ENCODE measurements at places on chromosomes 13 and 19. TPM values are rescaled to one million over a fixed set of nuclear protein-coding genes. Genes with fewer than 3 reads are reported as not detected.

The FOSB gene
- total RNA-seq: 2,209 TPM

The SSC5D gene
- total RNA-seq: 0.47 TPM

The HOMER3 gene
- 4.7 TPM for total RNA-seq

- DNase-seq: no peak
Observed at GRCh38 chr19:42540071-42540553, 11.8 kb upstream of the CEACAM1 start.

- no peak for DNase-seq
Observed at GRCh38 chr19:17112700-17113099, 37.1 kb downstream of the MYO9B start.

GRCh38 chr13:95564733-95565291 lies 12.3 kb downstream of the CLDN10 start:
- no peak for DNase-seq

DNA sequence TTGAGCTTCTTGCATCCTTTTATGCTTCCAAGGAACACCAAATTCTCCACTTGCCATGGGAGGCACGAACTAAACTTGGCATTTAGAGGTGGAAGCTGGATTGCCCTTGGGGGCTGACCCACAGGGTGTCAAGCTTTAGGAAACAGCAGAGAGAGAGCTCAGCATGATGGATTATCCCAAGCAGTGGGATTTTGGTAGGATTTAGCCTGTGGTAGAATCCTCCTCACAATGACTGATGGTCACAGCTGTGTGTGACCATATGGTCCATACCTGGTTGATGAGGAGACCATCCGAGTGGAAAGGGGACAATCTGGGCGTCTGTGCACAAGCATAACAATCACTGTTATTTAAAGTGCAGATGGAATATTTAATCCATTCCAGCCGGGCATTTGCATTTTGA lies 40.1 kb upstream of the PSG9 start:
- DNase-seq: no peak

DNA sequence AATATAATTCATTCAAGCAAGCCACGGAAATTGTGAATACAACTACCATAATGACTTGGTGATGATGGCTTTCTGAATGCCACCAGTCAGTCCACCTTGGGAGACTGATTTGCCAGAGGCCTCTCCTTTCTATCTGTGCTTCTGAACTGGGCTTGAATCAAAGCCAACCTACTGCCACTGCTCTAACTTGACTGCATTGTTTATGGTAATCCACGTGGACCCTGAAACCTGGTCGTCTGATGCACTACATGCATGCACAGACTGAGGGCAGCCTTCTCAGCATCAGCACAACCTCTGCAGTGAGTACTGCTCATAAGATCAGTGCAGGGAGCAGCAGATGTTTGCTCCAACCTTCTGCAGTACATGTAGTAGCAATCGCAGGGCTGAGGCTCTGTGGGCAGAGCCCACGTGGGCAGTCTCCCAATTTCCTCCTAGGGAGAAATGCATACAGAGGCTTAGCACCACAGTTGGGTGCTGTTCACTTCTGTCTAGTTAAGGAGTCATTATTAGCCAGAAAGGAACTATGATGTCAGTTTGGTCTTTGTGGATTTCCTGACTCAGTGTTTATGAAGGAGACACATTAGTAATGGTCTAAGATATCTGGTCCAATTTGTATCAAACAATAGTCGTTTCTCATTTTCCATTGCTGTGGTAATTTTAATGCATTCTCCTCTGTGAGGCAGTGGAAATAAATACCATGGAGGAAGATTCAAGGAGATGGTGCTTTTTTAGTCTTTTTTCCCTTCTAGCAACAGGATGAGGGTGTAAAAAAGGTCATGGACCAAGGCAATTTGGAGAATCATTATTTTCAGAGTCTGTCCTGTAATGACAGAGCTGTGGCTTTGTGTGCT lies 82.5 kb downstream of the AKAP11 start:
- no peak for DNase-seq

GRCh38 chr13:51804295-51805172 lies 571 bp upstream of the DHRS12 start:
- DNase-seq: no peak

DNA sequence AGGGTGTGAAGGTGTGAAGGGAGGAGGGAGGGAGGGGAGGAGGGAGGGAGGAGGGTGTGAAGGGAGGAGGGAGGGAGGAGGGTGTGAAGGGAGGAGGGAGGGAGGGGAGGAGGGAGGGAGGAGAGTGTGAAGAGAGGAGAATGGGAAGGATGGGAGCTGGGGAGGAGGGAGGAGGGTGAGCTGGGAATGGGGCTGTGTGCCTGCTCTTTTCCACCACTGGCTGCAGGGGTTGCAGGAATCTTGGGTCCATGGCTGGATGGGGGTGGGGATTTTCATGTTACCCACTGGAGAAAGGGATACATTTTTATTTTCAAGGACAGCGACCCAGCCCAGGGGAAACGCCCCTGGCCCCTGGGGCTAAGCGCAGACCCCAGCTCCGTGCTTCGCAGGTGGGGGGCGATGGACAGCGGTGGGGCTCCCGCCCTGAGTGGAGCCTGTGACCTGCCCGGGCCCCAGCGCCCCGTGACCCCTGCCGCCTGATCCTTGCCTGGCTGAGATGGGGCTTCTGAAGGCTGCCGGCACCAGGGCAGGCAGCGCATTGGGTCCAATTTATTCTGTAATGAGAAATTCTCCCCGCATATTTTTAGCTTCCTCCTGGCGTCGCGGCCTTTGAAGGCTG lies 3.0 kb upstream of the EFNA2 start:
- no peak for DNase-seq

DNA sequence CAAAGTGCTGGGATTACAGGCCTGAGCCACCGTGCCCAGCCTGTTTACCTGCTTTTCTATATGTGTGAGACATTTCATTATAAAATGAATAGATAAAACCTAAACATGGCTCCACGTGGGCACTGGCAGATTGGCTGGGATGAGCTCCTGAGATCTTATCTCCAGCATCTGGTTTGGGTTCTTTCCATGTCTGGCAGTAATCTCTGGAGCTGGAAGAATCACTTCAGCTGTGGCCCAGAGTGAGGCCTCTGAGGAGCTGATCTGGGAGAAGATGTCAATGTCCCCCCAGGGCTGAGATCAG lies 5.5 kb upstream of the SULT2A1 start:
- no peak for DNase-seq

DNA sequence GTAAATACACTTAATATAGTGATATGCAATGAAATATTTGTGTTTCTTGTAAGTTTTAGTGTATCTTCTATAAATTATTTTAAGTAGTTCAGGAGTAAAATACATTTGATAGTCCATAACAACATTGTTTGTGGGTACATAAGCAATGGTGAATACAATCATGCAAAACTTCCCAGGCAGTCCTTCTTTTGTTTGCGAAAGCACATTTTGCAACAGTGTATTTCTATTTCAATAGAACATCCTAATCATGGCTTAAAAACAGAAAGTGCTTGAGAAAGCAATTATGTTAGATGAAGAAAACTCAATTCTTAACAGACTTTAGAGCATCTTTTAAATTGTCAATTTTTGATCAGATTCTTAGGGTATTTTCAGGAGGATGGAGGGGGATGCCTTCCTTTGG lies 155.6 kb downstream of the POSTN start:
- no peak for DNase-seq

DNA sequence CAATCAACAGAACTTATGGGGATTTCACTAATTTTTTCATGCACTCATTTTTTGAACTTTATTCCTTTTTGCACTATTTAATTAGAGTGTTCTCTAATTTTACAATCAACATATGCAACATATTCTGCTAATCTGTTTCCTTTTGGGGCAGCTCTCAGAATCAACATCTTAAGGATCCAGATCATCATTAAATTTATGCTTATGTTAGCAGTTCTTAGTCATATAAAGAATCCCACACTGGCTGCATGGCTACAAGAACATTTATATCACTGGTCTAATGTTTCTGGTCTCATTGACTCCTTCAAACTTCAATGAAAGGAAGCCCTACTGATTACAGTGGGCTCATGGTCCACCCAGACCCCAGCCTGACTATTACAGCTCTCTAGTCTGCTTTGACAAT lies 245.2 kb downstream of the RBM26 start:
- no peak for DNase-seq

Data from T-helper 17 cell (primary cell).